ENCODE measurements at places on chromosomes 13 and 19. TPM values are rescaled to one million over a fixed set of nuclear protein-coding genes. Genes with fewer than 3 reads are reported as not detected.

SHFL gene
- total RNA-seq = 20.0 TPM

NCAN gene
- 1.5 TPM for total RNA-seq

ZNF442 gene
- total RNA-seq = 4.0 TPM

DNA sequence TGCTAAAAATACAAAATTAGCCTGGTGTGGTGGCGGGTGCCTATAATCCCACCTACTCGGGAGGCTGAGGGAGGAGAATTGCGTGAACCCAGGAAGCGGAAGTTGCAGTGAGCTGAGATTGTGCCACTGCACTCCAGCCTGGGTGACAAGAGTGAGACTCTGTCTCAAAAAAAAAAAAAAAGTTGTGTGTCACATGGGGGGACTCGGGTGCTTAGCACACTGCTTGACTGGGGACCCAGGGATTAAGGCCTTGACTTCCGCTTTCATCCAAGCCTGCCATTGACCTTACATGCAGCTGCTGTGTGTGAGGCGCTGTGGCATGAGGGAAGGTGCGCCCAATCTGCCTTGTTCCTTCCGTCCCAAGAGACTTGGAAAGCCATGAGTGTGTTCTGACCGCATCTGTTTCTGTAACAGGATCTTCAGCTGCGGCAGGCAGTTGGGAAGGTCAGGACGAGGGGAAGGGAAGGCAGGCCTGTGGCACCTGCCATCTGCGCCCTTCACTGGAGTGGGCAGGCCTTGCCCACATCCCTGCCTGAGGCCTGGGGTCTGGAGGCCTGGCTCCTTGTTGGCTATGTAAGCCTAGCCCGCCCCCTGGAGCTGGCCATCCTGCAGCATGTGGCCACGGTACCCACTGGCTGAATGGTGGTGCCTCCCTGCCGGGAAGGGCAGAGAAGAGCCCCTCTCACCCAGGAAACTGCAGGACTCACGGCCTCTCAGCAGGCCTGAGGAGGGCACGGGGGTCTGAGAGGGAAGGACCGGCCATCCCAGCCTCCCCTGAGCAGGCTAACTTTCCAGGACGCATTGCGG is 23.0 kb downstream of the PPP1R37 start:
- no peak for DNase-seq

GRCh38 chr19:38488776-38489481 is 55.4 kb downstream of the RYR1 start:
- no peak for DNase-seq

DNA sequence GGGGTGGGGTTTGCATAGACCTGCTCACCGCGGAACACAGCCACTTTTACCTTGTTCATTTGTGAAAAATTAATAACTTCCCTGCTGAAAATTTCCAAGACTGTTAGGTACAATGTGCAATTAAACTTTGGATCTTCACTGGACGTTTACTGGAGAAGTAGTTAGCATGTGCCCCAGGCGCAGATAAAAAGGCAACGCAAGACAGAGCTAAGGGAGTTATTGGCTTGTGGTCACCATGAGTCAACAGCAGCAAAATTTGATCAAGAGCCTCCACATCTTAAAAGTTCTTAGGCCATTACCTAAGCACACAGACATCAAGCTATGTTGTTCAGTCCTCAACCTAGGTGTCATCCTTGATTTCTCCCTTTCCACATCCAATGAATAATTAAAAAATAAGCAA is 257.0 kb downstream of the LHFPL6 start:
- no peak for DNase-seq

DNA sequence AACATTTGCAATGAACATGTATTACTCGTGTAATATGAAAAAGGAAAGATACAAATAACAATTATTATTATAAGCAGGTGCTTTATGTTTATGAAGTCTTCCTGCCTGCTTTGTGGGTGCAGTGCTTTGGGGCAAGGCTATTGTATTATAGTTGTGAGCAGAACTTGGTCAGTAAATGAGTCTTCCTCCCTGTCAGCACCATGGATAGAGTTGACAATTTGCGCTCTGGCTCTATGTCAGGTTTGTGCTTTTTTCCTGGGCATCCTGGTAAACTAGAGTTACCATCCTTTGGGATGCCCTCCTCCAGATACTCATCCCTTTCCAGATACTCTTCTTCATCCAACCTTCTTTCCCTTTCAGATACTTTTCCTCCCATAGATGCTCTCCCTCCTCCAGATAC is 19.6 kb downstream of the ERICH6B start:
- DNase-seq = no peak

DNA sequence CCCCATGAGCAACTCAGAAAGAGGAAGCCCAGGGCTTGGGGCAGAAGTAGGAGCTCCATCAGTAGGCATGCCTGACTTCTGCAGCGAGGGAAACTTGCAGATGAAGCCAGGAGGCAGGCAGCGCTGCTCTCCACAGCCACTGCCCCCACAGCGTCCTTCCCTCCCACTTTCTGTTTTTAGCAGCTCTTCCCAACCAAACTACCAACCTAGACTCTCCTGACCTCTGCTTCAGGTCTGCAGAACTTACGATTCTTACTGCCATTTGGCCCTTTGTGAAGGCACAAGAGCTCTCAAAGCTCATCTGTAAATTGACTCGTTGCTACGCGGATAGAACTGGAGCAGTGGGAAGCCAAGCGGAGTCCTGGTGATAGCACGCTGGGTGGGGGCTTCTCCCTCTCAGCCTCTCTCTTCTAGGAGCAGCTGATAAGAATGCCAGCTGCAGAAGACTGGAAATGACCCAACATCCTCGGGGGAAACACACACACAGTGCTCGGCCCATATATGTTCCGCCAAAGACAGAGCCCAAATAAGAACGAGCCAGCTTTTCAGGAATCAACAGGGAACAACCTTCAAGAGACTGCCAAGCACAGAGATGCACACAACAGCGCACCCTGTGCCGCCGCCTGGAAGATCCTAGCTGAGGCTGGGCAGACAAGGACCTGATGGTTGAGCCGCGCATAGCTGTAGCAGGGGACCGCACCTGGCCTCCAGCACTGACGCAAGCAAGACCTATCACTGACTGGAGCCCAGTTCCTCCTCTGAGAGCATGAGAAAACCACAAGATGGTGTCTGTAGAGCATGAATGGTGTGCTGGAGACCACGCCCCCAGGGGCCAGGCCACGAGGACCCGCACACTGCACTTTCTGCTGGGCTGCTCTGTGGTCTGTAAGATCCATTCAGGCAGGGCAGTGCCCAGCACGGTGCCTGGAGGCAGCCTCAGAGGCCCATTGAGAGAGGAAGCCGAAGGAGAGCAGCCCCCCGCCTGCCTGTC is 15.9 kb upstream of the SLC35E1 start:
- peak; percentile 45 for DNase-seq

- no peak for DNase-seq
These were observed 223.6 kb downstream of the TM9SF2 start for GRCh38 chr13:99724633-99725517.

DNA sequence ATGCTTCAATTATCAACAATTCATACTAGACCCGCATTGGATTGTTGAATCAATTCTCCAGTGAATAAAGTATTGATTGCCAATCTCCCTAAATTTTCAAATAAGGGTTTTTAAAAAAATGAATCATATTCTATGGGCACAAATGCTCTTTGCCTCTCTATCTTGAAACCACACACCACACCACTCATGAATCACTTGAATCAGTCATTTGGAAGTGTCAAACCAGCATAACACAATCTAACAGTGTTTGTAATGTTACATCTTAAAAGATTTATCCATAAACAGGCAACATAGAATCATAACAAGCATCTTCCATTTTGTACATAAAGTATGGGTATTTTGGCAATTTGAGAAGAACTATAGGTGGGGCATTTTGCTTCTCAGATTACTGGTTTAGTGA is 219.5 kb upstream of the MIR17HG start:
- no peak for DNase-seq

All from H9 (cell line).